ENCODE measurements at places on chromosomes 4 and X.

- DNase-seq = no peak
These were observed 353.4 kb downstream of the SPRY1 start for GRCh38 chr4:123750044-123750443.

- DNase-seq = no peak
These were observed 7.4 kb downstream of the MSL3 start for GRCh38 chrX:11765449-11765848.

GRCh38 chr4:136750897-136751296, 781.4 kb downstream of the PCDH18 start:
- DNase-seq = no peak

DNA sequence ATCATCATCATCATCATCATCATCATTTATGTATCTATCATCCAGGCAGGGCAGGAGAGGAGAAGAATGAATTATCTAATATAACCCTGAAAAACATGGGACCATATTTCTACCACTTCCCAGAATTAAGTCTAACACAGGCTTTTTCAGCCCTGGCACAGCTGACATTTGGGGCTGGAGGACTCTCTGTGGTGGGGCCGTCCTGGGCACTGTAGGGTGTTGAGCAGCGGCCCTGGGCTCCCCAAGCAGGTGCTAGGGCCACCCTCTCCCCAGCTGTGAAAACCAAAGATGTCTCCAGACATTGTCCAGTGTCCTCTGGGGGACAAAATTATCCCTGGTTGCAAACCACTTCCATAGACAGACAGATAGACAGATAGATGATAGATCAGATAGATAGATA, 288.4 kb downstream of the CRLF2 start:
- no peak for DNase-seq

GRCh38 chr4:177484613-177485021, 42.4 kb upstream of the AGA start:
- DNase-seq = no peak

DNA sequence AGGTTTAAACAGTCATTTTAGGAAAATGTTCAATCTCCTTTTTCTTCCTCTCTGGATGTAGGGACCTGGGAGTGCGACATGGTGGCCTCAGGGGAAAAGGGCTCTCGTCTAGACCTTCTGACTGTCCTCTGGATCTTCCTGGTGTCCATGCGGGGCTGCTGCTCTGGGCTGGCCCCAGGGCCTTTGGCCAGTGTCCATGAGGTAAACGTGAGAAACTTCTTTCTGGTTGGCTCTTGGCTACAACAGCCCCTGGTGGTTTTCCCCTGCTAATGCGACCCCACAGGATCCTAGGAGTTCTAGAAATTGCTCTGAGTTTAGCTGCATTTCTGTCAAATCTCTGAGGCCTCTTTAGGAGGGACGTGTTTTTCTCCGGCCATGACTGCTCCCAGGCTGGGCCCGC, 85.7 kb downstream of the MFAP3L start:
- DNase-seq = no peak

DNA sequence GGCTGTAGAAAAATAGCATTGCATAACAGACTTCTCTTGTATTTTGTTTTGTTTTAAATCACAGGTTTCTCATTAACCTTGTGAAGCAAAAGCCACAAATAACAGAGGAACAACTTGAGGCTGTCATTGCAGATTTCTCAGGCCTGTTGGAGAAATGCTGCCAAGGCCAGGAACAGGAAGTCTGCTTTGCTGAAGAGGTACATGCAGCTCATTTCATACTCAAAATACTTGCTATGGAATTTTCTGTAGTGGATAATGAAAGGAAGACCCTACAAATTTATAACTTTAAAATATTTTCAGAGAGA, 17.6 kb downstream of the AFP start:
- DNase-seq = no peak

GRCh38 chr4:182023469-182023868, 219.7 kb upstream of the TENM3 start:
- DNase-seq = no peak

DNA sequence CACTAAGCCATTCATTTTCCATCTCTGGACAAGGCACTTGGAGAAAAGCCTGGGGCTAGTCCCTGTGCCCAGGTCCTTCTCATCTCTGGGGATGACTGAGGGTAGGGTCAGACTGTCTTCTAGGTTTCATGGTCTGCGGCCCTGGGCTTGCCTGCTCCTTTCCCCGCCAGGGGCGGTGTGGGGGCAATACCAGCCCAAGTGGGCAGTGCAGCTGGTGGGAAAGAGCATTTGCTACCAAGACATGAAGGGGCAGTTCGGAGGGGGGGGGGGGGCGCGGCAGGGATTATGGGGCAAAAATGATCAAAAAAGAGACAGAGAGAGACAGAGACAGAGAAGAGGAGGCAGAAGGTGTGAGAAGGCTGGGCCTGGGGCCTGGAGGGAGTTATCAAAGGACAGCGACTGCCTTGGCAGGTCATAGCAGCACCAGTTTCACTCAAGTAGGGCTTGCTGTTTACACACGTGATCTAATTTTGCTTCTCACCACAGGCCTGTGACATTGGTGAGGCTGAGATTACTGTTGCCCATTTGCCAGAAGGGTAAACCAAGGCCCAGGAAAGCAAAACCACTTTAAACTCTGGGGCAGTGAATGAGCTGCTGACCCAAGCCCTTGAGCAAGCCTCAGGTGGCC, 56.1 kb downstream of the PJA1 start:
- DNase-seq = no peak

DNA sequence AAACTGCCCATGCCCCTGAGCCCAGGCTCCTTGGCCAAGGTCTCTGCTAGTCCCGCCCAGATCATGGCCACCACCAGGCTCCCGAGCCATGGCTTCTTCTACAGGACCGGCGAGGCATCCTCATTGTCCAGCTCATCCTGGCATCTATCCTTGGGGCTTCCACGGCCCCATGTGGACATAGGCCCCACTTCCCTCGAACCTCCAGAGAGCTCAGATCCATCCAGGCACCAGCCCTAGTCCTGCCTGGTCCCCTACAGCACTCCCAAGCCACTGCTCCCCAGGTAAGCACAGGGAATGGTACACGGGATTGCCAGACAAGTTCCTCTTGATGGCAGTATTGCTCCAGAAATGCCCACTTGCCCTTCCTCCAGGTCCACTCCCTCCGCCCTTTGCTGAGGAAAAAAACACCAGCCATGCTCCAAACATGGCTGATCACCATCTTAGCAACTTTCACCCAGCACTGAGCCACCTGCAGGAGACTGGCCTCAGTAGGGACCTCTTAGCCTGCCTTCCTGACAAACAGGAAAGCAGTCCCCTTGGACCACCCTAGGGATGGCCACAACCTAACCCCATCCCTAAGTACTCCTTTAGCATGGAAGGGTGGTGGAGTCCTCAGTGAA, 272.1 kb upstream of the AGTR2 start:
- DNase-seq = no peak

All from stimulated activated naive CD4-positive, alpha-beta T cell (primary cell).